NCI-H146 (cell line): ENCODE measurements at places on chromosomes 4 and X.

DNA sequence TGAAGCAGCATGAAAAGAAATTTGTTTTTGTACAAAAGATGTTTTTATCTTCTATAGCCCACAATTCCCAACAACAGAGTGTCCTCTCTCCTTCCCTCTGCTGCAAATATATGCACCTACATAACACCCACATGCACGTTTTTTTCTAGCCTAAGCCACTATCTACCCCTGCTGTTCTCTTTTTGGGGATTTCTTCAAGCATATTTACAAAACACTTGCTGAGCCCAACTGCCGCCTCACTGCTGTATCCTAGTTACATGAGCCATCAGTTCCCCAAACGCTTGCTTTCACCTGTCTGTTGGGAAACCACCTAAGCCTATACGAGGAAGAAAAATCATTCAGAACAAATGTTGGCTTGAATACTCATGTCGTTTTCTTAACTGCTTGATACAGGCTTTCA is 127.2 kb downstream of the CHRNA9 start:
- DNase-seq, result peak; percentile 15

DNA sequence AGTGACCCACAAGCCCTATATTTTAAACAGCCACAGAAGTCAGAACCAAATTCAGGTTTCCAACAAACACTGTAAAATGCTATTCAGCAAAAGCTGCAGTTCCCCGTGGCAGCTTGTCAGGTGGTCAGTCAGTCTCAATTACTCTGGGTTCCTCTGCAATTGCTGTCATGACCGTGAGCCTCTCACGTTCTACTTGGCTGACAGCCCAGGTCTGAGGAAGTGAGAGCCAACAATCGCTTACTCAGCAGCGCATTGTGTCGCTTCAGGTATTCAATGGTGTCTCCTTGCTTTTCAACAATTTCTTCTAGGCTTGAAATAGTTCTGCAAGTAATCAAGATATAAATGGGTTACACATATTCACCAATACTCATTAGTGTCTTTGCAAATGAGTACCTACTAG is 25.8 kb downstream of the TRIM75 start:
- no peak for DNase-seq

- DNase-seq, result no peak
Measured at GRCh38 chr4:38691251-38692008, 27.4 kb downstream of the KLF3 start.

DNA sequence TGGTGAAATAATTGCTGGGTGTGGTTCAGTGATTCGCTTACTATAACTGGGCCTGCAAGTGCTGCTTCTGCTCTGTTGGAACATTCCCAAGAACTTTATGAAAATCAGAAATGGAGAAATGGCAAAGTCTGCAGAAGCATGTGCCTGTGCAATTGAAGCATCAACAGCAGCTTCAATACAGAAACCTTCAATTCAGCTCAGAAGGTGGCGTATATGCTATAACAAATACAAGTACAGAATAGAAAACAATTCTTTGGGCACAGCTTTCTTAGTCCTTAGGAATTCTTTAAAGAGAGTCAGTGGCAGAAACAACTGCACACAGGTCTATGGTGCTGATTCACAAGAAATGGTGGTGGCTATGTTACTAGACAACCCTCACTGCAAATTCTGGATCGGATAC is 18.0 kb upstream of the PDHA2 start:
- DNase-seq, result no peak

- no peak for DNase-seq
Measured at GRCh38 chr4:187480146-187481145, 515.1 kb upstream of the ZFP42 start.

GRCh38 chrX:119640731-119641170 is 34.5 kb upstream of the NKRF start:
- no peak for DNase-seq

GRCh38 chr4:108139089-108139488 is 29.6 kb downstream of the LEF1 start:
- DNase-seq, result no peak

DNA sequence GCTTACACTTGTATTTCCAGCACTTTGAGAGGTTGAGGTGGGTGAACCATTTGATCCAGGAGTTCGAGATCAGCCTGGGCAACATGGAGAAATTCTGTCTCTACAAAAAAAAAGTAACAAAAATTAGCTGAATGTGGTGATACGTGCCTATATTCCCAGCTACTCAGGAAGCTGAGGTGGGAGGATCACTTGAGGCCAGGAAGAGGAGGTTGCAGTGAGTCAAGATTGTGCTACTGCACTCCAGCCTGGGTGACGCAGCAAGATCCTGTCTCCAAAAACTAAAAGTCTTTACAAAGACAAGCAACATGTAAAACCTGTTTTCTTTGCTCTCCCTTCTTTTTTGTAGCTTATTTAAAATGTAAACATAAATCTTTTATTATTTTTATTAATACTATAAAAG is 1156.1 kb downstream of the FAT4 start:
- no peak for DNase-seq

- DNase-seq, result no peak
Measured at GRCh38 chr4:144582105-144582850, 63.7 kb upstream of the HHIP start.

DNA sequence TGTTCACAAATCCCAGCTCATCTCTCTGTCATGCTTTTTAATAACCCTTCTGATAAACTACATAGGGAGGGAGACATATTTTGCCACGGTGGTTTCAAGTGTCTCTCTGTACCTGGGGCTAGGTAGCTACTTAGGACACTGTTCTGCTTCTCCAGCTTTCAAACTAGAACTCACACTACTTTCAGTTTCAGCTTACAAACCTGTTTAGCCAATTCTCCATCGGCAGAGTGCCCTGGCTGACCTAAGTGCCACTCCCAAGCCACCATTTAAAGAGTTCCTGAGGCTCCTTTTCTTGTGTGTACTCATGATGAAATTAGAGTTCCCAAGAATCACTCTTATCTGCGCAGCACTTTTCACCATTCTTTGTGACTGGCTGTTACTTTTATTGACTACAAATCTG is 899.2 kb downstream of the FAT4 start:
- no peak for DNase-seq

GRCh38 chr4:172547724-172548123 is 620.9 kb upstream of the GALNT7 start:
- peak; percentile 88 for DNase-seq

DNA sequence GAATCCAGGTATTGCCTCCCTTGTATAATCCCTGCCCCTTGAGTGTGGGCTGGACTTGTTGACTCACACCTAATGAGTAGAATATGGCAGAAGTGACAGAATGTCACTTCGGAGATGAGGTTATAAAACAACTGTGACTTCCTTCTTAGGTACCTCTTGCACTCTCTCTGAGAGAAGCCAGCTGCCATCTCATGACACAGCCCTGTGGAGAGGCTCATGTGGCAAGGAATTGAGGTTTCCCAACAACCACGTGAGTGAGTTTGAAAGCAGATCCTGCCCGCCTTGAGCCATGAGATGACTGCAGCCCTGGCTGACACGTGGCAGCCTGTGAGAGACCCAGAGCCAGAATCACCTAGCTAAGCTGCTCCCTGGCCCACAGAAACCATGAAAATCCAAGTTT is 13.5 kb downstream of the ASB11 start:
- DNase-seq, result no peak

- DNase-seq, result no peak
Measured at GRCh38 chrX:151596282-151596681, 32.8 kb downstream of the PASD1 start.

DNA sequence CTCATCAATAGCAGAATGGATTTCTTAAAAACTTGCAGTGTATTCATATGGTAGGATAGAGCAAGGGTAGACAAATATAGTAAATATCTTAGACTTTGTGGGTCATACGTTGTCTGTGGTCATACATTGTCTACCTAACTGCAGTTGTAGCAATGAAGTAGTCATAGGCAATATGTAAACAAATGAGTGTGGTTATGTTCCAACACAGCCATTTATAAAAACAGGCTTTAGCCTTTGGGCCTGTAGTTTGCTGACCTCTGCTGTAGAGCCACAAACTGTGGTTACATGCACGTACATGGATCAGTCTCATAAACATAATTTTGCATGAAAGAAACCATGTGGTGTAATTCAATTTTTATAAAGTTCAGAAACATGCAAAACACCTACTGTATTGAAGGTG is 98.9 kb downstream of the LARP1B start:
- no peak for DNase-seq

DNA sequence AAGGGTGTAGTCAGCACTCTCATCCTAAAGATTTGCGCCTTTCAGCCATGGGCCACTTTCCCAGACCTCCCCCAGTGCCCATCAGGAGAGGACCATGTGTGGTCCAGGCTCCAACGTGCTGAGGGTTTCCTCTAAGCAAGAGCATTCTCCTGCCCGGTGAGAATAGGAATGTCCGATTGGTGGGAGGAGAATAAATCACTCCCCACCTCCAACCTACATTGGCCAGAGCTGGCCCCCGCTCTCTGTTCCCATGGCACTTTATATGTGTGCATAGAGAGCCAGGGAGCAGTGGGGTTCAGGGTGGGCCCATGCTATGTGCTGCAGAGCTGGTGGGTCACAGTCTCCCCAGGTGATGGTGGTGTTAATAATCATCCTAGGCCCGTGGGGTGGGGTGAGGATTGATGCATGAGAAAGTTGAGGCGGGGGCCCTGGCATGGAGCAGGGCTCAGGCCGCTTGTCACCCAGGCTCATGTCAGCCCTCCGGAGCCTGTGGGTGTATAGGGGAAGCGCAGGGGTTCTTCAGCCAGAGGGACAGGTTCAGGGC is 6.8 kb upstream of the SORCS2 start:
- no peak for DNase-seq

GRCh38 chr4:28010577-28011240 is 1150.1 kb downstream of the STIM2 start:
- no peak for DNase-seq

- DNase-seq, result no peak
Measured at GRCh38 chr4:150072471-150072870, 5.8 kb upstream of the DCLK2 start.

DNA sequence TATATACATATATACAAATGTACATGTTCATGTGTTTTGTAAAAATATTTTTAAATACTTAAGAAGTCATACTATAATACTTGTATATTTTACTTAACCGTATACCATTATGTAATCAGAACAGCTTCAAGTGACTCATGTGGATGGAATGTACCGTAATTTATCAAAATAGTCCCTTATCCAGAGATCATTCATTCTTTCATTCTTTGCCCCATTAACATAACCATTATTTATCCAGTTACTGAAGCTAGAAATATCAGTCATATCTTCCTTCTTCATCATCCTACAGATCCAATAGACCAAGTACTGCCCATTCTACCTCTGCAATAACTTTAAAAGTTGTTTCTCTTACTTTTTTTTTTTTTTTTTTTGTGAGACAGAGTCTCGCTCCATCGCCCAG is 164.2 kb downstream of the MAB21L2 start:
- DNase-seq, result no peak

DNA sequence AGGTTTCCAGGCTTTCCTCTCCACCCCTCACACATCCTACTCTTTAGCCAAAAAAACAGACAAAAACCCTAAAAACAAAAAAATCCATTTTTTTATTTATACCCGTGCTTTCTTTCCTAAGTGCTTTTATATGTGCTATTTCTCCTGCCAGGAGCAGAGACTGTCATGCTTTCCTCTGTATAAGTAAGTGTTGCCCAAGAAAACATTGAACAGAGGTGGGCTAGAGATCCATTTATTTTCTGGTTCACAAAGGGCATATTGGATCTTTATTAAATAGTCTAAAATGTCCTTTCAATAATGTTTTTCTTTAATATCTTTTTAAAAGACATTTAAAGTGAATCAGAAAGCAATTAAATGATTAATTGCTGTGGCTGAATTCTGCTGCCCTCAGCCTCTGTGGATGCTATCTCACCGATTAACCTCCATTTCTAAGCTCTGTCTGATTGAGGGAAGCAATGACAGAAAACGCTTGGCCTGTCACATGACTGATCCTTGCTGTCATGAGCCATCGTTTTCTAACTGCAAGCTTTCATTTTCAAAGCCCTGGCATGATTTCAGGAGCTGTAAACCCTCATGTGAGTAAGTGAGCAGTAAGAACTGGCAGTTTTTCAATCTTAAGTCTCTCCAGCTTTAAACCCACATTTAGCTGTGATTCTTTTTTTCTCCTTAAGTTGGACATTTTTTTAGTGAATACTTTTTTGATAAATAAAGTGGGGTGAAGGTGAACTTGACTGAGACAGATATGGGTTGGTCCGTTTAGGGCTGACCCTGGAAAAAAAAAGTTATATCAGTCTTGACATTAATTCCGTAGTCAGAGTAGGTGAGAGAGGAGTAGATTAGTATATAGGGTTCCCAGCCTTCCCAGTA is 180.7 kb upstream of the PGRMC2 start:
- DNase-seq, result no peak

- no peak for DNase-seq
Measured at GRCh38 chr4:133799717-133800315, 401.8 kb downstream of the PABPC4L start.

DNA sequence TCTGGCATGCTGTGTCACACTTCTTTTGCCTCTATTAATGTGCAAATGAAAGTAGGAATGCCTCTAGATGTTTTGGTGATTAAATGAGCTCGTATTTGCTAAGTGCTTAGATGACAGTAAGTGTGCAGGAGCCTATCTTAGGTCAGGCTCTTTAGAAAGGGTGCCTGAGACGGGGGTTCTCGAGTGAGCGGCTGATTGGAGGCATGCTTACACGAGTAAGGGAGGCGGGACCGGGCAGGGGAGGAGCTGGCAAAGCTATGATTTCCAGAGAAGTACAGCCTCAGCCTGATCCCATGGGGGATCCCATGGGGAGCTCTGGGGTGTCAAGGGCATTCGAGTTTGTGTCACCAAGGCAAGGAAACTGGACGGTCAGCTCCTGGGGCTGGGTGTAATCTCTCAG is 44.8 kb downstream of the CLDN34 start:
- DNase-seq, result no peak

DNA sequence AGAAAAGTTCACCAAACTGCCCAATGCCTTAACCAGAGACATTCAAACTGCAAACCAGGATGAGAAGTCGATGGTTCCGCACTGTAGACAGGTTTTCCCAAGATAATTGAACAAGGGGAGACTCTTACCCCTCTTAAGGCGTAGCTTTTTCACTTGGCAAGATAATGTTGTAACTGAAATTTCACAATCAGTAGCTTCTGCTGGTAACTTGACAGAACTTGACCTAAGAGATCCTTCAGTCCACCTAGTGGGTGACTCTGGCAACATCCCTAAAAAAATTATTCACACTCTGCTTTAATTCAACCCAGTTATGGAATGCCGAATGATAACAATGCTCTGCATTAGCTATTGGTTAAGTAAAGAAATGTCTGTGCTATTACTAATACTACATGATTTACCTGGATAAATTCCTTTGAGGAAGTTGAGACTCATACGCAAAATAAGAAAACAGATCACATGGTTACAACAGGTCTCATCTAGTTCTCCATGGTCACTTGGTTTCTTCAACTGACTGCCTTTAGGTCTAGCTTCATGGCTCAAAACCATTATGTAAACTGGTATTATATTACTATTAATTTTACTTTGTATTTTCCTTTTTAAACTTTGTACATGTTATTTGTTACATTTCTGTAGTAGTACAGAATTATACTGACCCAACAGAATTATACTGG is 9.1 kb downstream of the ELF2 start:
- no peak for DNase-seq
